ENCODE measurements at places on chromosomes 1 and 21.

- peak; percentile 93 for DNase-seq
Measured at GRCh38 chr1:230084408-230085177, 17.6 kb downstream of the GALNT2 start.

DNA sequence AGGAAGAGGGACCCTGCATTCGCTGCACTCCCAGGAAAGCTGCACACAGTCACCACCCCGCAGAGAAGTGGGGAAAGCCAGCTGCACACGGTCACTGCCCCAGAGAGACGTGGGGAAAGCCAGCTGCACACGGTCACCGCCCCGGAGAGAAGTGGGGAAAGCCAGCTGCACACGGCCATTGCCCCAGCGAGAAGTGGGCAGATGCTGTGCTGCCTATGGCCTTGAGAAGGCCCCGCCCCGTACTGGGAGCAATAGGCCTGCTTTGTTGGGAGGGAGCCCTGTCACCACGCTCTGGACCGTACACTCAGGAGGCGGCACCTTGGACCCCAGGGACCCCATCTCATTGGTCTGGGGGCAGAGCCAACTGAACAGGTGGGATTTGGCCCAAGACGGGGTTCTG, 4.3 kb upstream of the GPR153 start:
- DNase-seq, result no peak

- no peak for DNase-seq
Measured at GRCh38 chr1:152725261-152725660, 17.3 kb downstream of the LCE4A start.

DNA sequence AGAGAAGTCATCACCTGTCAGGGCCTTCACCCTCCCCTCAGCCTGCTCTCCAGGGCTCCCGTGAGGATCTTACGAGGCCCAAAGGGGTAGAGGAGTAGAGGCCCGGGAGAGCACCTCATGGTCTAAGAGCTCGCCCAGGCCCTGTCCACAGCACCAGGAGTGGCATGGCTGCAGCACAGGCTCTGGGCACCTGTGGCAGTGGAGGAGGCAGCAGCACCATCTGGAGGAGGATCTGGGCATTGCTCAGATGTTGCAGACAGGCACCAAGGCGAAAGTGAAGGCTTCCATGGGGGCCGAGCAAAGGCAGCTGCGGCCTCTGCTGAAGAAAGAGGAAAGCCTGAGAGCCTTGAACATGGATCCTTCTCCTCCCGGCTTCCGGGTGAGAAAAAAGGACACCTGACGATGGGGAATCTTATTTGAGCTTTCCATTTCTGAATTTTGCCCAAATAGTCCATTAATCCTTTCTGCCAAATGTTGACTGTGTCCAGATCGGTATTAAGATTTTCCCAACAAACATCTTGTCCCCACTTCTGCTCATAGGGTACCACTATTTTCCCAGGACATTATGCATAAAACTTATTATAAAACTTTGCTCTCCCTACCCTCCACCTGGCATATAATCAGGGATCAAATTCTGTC, 604.7 kb downstream of the PTPRC start:
- peak; percentile 19 for DNase-seq

DNA sequence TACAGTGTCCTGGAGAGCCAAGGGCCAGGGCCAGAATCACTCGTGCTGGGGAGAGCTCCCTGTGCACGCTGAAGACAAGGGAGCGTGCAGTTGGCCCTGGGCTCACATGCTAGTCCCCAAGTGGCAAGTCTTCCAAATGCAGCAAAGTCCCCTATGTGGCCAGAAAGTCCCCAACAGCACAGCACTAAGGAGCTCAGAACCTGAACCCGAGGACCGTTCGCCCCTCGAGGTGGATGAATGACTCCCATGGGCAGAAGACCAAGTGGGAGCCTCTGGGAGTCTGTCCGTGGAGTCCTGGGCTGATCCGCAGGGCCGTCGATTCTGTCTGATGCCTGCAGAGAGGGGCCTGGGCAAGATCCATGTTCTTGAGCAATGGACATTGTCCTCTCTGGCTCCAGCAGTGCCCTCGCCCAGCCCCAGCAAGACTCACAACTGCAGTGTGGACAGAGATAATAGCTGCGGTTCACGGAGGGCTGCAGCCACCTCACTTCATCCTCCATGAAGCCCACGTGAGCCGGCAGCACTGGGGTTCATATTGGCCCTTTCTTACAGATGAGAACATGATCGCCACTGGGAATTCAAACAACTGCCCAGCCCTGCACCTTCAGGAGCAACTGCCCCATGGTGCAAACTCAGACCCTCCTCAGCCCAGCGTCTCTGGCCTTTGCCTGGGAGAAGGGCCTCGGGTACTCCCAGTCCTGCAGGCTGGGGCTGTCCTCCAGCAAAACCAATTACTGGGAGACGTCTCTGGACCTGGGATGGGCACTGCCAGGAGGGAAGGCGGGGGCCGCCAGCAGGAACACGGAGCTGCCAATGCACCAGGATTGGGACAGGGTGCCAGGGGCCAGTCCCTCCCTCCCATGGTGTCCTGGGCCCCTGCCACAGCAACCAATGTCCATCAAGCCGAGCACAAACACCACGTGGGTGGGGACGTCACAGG, 243.7 kb downstream of the NPHP4 start:
- no peak for DNase-seq

DNA sequence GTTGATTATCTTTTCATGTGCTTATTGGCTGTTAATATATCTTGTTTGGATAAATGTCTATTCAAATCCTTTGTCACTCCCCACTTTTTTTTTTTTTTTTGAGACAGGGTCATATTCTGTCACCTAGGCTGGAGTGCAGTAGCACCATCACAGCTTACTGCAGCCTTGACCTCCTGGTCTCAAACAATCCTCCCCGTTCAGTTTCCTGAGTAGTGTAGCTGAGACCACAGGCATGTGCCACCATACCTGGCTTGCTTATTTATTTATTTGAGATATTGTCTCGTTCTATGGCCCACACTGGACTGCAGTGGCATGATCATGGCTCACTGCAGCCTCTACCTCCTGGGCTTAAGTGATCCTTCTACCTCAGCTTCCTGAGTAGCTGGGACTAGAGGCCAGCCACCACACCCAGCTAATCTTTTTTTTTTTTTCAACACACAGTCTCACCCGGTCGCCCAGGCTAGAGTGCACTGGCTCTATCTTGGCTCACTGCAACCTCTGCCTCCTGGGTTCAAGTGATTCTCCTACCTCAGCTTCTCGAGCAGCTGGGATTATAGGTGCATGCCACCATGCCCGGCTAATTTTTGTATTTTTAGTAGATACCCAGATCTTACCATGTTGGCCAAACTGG, 13.9 kb upstream of the MYCL start:
- DNase-seq, result no peak

- DNase-seq, result peak; percentile 72
Measured at GRCh38 chr1:204147406-204148383, 4.1 kb downstream of the ETNK2 start.

Data from foreskin melanocyte (primary cell).